ENCODE measurements at places on chromosomes 11 and 22.

DNA sequence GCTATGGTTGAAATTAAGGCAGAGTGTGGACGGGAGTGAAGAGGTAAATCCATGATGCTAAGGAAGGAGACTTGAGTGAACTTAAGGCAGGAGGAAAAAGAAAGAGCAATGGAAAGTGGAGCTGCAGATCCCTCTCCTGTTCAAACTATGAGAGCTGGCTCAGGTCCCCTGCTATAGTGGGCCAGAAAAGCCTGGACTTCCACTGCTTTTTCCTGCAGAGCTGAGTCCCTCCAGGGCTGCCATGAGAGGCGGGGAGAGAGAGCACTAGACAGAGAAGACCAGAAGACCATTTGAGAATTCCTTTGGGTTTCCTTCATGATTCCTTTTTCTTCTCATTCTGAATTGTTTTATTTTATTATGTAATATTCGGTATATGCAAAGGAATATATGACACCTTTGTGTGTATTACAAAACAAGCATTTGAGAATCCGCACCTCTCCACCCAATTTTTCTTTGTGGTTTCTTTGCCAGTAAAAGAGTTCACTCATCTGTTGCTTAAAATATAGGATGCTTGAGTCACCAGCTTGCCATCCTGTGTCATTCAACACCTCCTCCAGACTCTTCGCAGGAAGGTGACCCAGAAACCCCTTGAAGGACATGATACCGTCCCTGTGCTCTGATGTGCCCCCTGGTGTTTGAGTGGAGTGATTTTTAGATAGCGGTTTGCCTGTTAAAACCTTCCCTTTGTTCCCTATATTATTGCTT is 24.4 kb downstream of the SREBF2 start:
- peak; percentile 76 for DNase-seq

DNA sequence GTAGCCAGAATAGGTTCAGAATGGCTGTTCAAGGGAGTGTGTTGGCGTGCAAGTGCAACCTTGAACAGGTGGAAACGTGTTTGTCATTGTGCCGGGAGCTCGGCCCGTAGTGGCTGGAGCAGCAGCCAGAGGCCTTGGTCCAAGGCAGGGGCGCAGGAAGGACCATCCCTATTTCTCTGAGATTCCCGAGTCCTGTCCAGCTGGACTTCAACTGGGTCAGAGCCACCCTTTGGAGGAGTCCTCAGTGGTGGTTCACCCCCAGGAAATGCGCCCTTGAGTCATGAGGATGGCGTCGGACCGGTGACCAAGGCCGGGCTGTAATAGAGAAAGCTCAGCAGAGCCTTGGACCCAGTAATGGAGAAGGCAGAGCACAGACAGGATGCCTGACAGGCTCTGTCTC is 1402.0 kb downstream of the BRD1 start:
- DNase-seq: no peak

GRCh38 chr11:1070594-1071462 is 3.8 kb upstream of the MUC2 start:
- DNase-seq: no peak

DNA sequence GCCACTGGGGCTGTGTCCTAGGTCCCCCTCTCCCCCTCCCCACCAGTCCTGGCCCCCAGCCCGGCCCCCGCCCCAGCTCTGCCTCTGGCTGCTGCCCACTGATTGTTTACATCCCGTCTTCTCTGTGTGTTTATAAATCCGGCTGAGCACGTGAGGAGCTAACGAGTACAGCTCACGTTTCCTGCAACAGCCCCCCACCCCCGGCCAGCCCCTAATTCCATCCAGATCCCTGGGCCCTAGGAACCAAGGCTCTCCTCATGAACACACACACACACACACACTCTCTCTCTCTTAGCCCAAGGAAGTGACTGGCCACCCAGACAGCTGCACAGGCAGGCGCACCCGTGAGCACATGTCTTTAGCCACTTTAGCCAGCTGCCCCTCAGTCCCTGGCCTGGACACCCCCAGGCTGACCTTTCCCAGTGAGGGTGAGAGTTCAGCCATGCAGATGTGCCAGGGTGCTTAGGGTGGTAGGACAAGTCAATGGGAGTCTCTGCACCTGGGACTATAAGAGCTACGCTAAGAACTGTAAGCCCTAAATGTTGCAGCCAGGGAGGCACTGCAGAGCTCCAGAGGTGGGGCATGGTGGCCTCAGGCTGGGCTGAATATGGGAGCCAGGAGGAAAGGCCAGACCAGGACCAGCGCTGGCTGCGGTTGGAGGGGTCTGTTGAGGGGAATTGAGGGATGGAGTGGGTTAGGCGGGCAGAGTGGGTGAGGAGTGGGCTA is 2.9 kb downstream of the CLCF1 start:
- no peak for DNase-seq

- no peak for DNase-seq
Observed at GRCh38 chr11:12922418-12922817, 86.7 kb upstream of the RASSF10 start.

DNA sequence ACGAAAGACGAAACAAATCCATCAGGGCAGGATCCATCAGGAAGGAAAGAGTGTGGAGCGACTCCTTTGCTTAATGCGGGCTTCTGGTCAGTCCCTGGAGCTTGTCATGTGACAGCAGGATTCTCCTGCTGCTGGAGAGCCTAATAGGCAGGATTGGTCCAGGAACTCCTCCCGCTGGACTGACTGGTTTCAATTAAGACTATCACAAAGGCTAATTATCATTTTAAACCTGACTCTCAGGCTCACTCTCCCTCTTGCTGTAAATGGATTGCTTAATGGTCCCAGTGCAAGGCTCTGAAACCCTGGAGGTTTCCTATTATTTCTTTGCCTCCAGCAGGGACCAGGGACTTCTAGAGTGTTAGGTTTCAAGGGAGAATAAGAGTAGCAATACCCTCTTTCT is 493.8 kb downstream of the NTM start:
- DNase-seq: no peak

- DNase-seq: no peak
Observed at GRCh38 chr22:40648386-40648785, 11.9 kb upstream of the MRTFA start.

GRCh38 chr11:100561323-100561722 is 125.8 kb upstream of the ARHGAP42 start:
- no peak for DNase-seq

GRCh38 chr22:50007057-50007511 is 5.5 kb downstream of the IL17REL start:
- DNase-seq: no peak

DNA sequence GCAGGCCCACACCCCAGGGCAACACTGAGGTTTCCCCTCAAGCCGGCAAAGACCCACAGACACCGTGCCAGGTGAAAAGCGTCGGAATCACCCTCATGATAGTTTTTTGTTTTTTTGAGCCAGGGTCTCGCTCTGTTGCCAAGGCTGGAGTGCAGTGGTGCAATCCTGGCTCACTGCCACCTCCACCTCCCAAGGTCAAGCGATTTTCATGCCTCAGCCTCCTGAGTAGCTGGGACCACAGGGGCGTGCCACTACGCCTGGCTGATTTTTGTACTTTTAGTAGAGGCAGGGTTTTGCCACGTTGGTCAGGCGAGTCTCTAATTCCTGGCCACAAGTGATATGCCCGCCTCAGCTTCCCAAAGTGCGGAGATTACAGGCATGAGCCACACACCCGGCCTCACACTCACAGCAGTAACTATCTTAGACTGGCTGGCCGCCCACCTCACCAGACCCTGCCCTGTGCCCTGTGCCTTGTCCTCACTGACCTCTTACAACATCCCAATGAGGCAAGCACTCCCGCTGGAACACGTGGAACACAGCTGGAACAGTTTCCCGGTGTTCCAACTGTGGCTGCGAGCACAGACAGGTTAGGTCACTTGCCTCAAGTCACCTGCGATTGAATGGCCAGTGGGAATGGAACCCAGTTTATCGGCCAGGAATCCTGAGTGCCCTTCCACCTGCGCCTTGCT is 21.1 kb downstream of the LRRC10B start:
- no peak for DNase-seq

DNA sequence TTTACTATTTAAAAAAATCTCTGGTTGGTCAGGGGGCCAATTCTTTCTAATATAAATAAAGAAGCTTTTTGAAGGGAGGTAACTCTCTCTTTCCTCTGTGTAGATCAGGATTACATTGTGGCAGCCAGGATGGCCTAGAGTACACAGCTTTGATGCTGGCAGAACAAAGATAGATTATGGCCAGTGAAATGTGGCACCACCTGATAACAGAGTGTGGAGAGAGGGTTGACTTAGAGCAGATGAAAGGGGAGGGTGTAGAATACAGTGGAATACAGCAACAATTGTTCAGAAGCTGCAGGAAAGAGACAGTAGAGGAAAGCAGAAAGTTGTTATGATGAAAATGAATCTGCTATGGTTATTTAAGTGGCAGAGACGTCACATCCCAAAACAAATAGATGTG is 99.0 kb downstream of the FAR1 start:
- no peak for DNase-seq

- peak; percentile 60 for DNase-seq
Observed at GRCh38 chr22:17570851-17571631, 7.7 kb downstream of the SLC25A18 start.

DNA sequence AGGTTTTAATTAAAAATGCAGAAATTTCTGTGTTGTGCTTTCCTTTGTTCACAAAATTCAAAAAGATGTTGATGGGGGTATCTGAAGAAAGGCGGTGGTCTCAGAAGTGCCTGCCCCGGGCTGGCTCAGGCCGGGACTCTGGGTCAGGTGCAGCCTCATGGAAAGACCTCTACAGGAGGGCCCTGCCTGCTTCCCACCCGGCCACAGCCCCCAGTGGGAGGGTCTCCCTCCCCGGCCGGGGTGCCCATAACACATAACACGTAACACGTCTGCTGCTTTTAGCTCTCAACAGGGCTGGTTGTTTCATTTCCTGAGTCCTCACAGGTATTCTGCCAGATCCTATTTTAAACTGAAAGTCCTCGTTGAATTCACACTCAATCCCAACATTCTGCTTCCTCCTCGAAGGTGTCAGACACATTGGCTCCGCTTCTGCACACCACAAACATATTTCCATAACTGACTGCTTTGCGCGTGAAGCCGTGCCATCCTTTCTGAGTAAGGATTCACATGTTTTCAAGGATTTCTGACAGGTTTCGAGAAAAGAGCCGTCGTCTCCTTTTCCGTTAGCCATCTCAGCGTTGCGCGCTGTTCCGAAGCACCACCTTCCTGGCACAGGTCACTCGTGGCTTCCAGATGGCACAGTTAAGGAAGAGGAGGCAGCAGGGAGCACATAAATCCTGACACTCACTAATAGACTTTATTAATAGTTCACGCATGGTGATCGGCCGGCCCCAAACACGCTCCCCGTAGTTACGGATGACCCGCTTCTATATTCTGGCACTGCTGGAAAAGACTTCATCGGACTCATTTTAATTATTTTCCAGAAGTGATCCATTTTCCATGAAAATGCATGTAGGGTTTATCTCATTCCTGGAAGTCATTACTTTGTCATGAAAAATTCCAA is 569.3 kb downstream of the BRD1 start:
- no peak for DNase-seq

DNA sequence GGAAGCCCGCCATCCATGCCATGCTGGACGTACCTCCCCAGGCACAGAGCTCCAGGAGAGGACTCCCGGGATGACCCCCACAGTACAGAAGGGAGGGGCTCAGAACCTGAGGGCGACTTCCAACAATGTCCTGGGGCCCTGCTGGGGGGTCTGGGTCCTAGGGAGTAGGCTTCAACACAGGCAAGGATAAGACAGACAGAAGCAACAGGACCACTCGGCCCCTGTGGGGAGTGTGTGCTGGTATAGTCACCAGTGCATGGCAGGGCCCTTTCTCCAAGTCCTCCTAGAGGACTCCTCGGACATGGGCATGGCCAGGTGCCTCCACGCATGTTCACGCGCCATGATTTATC is 16.8 kb downstream of the TTLL12 start:
- no peak for DNase-seq

GRCh38 chr11:70029115-70029860 is 48.8 kb upstream of the ANO1 start:
- DNase-seq: no peak

DNA sequence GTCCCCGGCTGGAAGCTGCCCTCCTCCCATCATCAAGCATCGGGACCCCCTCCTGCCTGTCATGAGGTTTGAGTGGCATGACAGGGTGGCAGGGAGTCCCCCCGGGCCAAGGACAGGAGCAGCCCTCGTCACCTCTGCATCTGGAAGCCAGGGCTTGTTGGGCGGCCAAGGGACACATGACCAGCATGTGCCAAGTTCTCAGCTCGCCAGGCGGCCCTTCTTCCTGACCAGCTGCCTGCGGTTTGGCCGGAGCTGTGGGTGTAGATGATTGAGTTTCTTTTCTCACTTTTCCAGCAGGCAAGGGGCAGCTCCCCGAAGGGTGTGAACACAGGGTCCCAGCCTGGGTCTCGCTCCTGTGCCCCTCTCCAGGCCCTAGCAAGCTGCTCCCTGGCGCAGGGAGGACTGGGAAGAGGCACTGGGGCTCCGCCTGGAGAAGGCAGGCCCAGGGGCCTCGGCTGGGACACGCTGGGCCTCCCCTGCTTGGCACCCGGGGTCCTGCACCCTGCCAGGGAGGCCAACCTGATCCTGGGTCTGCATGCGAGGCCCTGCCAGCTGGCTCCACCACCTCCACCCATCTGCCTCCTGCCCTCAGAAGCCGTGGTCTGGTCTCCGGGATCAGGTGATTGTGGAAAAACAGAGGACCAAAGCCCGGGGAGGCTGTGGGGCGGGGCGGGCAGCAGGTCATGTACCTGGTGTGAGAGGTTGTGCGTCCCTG is 13.4 kb downstream of the ARHGAP8 start:
- DNase-seq: no peak

GRCh38 chr11:19953336-19953735 is 206.9 kb downstream of the DBX1 start:
- no peak for DNase-seq
